T-helper 2 cell treated with Interferon-gamma antibody and Interleukin-4, amounts not matched to agents 100 ng/mL and 5 ng/mL, for 36 hours (primary cell): ENCODE measurements at places on chromosomes 11 and 22. TPM values are rescaled to one million over a fixed set of nuclear protein-coding genes. Genes with fewer than 3 reads are reported as not detected.

SHISA8 gene
- 0.41 TPM in 1 of 2 replicates, not detected in the other for total RNA-seq

OR5D18 gene
- total RNA-seq = not detected in 2 replicates

CHST1 gene
- 0.11 TPM in 1 of 2 replicates, not detected in the other for total RNA-seq

TTLL1 gene
- total RNA-seq = 6.6 and 6.7 TPM in 2 replicates

LMNTD2 gene
- 1.6 and 2.4 TPM in 2 replicates for total RNA-seq

MMP1 gene
- not detected in 2 replicates for total RNA-seq

RBM4B gene
- 20.2 and 20.5 TPM in 2 replicates for total RNA-seq

C11orf86 gene
- not detected in 2 replicates for total RNA-seq

OR51B5 gene
- total RNA-seq = not detected in 2 replicates

SULT4A1 gene
- 0.25 TPM in 1 of 2 replicates, not detected in the other for total RNA-seq

PTPRCAP gene
- 308 and 324 TPM in 2 replicates for total RNA-seq

CASP4 gene
- total RNA-seq = 83.3 and 91.9 TPM in 2 replicates

MB gene
- 0.36 and 0.68 TPM in 2 replicates for total RNA-seq

CATSPERZ gene
- not detected in 2 replicates for total RNA-seq

KRTAP5-8 gene
- total RNA-seq = 0.16 TPM in 1 of 2 replicates, not detected in the other

MMP8 gene
- not detected in 2 replicates for total RNA-seq

CBLIF gene
- not detected in 2 replicates for total RNA-seq

CARD16 gene
- 61.6 and 65.3 TPM in 2 replicates for total RNA-seq

PPP2R1B gene
- total RNA-seq = 56.3 and 62.2 TPM in 2 replicates

TTC38 gene
- total RNA-seq = 13.6 and 18.6 TPM in 2 replicates

RASSF10 gene
- total RNA-seq = not detected in 2 replicates

OR5AR1 gene
- total RNA-seq = not detected in 2 replicates

OR2D2 gene
- total RNA-seq = 0.27 TPM in 1 of 2 replicates, not detected in the other

OR52I1 gene
- not detected in 2 replicates for total RNA-seq

SUSD2 gene
- total RNA-seq = 0.59 and 0.89 TPM in 2 replicates

TEX54 gene
- 0.77 TPM in 1 of 2 replicates, not detected in the other for total RNA-seq

JHY gene
- total RNA-seq = 2.4 and 2.5 TPM in 2 replicates

OR5A1 gene
- total RNA-seq = not detected in 2 replicates

NAALAD2 gene
- not detected in 2 replicates for total RNA-seq

KRTAP5-9 gene
- 0.18 and 0.39 TPM in 2 replicates for total RNA-seq

OR10A4 gene
- not detected in 2 replicates for total RNA-seq

DENND6B gene
- total RNA-seq = 3.2 and 3.3 TPM in 2 replicates

MGAT3 gene
- total RNA-seq = 1.5 and 2.1 TPM in 2 replicates

CSNK2A3 gene
- total RNA-seq = 0.18 and 1.0 TPM in 2 replicates

ARSA gene
- 44.5 and 45.8 TPM in 2 replicates for total RNA-seq
